IPS-NIHi11 (cell line): ENCODE measurements at places on chromosomes 12 and 14.

- DNase-seq = no peak
These were observed 109.2 kb downstream of the VEZT start for GRCh38 chr12:95326855-95327254.

DNA sequence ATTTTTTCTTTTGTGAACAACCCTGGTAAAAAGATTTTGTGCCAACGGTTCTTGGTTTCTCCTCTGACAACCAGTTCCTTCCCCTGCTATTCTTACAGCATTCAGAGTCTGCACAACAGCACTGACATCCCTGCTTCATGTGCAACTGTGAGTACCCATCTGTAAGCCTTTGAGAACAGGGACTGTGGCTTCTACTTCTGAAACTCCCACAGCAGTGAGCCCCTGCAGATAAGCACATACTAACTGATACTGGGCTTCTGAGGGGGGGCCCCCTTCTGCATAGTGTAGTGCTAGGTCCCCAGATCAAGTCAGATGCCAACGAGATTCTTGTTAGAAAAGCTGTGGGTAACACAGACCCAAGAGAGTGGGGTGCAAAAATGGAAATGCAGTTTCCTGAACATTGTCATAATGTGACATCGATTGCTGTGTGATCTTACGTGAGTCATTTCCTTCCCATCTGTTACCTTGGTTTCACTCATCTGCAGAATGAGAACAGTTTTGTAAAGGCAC is 11.1 kb upstream of the NINJ2 start:
- no peak for DNase-seq

GRCh38 chr14:30484976-30485375 is 74.0 kb upstream of the G2E3 start:
- DNase-seq = peak; percentile 10

DNA sequence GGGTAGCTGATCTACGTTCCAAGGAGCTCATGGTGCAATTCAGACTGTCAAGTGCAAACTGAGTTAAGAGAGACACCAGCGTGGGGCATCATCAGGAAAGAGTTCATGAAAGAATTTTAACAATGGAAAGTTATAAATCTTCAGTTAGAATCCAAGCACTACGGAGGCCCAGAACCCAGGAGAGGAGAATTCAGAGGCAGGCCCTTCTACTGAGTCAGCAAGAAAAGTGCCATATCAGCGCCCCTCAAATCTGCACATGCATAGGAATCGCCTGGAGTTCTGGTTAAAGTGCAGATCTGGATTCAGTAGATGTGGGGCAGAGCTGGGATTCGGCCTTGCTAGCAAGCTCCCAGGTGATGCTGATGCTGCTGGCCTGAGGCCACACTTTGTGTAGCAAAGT is 45.9 kb downstream of the CHST11 start:
- DNase-seq = no peak

GRCh38 chr12:46407361-46407760 is 34.8 kb upstream of the SLC38A2 start:
- no peak for DNase-seq

GRCh38 chr12:31507966-31508365 is 83.0 kb downstream of the DENND5B start:
- no peak for DNase-seq

GRCh38 chr14:29745863-29746262 is 181.8 kb downstream of the PRKD1 start:
- DNase-seq = no peak

DNA sequence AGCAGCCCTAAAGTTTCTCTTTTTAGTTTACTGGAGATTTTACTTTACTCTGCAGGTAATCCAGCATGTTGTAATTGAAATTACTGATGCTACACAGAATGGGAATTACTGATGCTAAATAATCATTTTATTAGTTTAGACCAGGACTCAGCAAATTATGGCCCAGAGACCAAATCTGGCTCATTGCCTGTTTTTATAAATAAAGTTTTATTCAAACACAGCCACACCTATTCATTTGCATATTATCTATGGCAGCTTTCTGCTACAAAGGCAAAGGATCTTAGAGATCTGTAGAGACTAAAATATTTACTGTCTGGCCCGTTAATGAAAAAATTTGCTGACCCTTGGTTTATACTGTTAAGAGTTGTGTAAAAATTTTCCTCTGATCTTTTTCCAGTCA is 216.1 kb downstream of the FUT8 start:
- DNase-seq = no peak

DNA sequence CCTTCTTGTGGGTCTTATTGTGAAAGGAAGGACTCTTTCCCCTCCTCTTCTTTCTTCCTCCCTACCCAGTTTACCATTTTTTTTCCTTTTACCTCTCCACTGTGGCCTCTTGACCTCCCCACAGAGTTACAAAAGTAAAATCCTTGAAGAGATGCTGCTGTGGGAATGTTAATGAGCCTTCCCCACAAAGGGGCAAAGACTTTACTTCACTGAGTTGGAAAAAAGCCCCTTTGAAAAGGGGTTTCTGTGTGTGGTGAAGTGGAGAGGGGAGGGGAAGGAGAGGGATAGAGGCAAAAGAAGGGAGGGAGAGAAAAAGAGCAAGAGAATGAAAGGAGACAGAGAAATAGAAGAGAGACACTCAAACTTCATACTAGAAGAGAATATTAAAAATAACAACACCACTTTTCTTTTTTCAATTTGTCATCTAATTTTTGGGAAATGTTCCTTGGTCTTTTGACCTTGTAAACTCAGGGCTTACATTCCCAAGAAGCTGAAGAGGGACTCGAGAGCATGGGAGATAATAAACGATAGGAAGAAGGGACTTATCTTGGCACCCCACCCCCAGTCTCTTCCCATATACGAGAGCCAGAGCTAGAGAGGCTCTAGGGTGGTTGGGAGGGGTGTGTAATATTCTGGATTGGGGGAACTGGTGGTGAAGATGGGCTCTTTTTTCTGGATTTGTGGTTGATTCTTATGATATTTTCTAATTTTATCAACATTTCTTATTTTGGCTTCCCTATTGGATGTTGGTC is 13.2 kb upstream of the SALL2 start:
- no peak for DNase-seq

GRCh38 chr14:76191297-76191696 is 39.6 kb downstream of the GPATCH2L start:
- DNase-seq = no peak

- no peak for DNase-seq
These were observed 89.9 kb downstream of the NKX2-1 start for GRCh38 chr14:36430169-36430568.

DNA sequence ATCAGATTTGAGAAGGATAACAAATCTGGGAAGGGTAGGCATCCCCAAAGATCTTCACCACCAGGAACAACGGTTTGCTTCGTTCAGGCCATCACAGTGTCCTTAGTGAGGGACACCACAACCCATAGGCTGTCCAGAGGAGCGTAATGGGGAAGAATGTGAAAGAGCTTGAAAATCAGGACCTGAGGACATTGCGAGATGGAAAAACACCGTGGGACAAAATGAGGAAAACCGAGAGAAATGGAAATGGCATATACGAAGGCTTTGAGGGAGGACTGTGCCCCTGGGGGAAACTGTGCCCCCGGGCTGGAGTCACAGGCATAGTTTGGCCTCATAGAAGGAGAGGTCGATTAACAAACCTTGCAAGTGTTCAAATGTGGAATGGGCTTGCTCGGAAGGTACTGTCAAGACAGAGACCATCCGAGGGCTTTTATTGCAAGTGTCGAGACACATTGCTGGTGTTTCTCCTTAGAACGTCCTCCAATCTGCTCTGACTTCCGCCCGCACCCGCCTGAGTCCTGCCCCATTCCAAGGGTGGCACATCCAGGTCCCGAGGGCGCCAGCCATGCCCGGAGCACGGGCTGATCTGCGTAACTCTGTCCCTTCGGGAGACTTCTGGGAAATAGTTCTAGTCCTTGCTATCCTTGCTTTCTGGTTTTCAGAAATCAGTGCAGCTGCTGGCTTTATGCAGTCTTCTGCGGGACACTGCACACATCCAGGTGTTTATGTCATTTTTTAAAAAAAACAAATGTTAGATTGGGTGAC is 885 bp upstream of the PALS1 start:
- DNase-seq = peak; percentile 15

DNA sequence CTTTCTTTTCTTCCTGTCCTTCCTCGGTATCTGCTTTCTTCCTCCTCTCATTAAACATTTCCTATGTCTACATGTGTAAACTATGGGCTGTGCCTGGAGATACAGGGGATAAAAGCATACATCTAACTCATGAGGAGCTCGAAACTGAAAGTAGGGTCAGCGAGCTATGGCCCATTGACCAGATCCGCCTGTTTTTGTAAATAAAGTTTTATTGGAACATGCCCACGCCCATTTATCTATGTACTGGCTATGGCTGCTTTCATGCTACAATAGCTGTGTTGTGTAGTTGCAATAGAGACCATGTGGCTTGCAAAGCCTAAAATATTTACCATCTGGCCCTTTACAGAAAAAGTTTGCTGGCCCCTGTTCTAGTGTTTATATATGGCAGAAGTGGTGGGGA is 500.8 kb upstream of the GARIN6 start:
- no peak for DNase-seq

- DNase-seq = no peak
These were observed 466.5 kb upstream of the SOX5 start for GRCh38 chr12:24415934-24416333.

- peak; percentile 23 for DNase-seq
These were observed 1.1 kb downstream of the TAOK3 start for GRCh38 chr12:118371321-118372282.

DNA sequence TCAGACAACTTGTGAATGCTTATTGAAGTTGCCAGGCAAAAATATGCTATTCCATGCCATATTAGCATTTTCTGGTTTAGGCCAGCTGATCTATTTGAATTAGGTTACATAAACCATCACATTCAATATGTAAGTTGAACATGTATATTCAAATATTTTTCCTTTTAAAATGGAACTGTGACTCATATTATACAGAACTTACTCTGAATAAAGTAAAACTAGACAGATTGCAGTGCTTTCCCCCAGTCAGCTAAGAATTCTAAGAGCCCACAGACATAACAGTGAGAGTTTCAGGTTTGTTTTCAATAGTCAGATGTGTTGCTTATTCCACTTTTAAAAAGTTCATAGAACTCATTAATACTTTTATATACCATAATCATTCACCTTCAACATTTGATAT is 119.8 kb downstream of the MGST1 start:
- DNase-seq = no peak

DNA sequence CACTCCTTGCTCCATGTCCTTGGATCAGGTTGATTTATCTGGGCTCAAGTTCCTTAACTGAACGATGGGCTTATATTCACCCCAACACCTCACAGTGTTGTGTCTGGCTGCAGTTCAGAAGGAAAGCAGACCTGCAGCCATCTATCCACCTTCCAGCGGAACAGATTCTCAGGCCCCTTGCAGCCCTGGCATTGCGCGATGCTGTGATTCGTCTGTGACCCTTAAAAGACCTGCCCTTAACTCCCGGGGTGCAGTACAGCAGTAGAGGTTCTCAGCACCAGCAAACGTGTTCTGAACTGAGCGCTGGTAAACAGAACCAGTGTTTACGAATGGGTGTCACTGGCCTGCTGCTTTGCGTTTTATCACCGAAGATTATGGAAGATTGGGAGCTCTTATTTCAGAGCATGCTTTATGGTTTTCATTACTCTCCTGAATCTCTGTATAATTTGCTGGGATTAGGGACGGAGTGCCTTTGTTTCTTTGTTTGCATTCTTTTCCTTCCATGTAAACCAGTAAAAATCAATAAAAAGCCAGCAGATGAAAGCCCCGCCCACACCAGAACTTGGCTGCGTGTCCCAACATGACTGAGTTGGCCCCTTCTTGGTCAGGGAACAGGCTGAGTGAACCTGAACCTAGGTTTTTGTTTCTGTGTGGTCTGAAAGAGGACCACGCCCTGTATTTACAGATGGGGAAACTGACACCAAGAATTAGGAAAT is 286.7 kb upstream of the CRY1 start:
- DNase-seq = no peak

DNA sequence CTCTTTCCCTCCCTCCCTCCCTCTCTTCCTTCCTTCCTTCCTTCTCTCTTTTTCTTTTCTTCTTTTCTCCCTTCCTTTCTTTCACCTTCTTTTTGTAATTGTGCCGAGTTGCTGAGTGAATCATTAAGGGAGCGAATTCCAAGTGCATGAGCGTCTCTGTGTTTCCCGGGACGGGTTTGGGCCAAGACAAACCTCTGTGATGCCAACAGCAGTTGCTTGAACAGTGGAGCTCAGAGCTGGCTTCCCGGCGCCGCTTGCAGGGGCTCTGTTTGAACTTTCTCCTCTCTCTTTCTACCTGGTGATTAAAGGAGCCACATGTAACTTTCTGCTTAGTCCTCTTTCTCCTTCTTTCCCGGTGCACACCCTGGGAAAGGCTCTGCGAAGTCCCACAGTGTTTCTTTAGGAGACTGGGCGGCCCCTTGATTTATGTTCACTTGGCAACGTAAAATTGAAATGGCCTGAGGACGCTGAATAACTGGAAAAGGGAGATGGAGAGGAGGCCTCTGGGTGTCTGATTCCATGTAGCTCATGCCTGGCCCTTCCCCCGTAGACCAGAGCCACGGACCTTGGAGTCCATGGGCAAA is 33.7 kb upstream of the MAP1LC3B2 start:
- DNase-seq = no peak

DNA sequence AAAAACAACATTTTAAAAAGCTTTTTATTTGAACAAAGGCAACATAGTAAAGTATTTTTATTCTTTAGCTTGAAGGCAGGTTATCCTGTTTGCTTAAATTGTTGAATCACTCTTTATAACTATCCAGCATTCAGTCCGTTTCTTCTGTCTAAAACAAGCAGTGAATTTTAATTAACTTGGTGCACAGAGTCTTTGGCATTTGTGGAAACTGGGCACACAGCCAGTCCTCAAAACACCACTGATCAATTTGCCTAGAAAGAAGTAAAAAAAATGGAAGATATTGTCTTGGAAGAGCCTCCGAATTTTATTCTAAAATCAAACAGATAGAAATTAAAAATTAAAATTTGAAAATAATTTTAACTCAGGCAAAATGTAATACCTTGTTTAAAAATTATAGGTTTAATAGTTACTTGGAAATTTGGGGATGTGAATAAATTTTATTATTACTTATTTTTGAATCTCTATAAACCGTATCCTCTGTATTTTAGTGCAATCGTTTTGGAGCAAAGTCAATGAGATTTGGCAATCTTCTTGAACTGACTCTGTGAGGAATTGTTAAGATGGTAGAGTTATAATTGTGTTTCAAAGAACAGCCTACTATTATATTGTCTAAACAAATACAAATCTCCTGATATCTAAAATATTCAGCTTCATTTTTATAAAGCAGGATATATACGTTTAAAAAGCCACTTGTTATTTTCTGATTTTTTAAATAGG is 927.0 kb downstream of the SLC16A7 start:
- no peak for DNase-seq

DNA sequence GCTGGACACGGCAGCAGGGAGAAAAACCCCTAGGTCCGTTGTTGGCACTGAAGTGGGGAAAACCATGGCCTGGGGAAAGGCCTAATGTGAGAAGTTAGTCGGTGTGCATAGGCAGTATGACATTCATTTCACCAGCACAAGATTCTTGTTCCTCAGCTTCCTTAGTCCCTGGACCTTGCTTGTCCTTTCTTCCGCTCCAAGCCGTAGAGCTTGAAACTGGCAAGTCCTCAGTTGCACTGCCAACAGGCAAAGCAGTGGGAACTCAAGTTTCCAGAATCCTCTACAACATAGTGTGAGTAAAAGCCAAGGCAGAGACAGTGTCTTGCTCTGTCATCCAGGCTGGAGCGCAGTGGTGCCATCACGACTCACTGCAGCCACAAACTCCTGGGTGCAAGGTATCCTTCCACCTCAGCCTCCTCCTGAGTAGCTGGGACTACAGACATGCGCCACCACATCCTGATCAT is 138.5 kb upstream of the AMIGO2 start:
- DNase-seq = no peak

- DNase-seq = no peak
These were observed 4.8 kb downstream of the TMEM229B start for GRCh38 chr14:67483579-67484285.
